Psoas muscle (tissue), 8 donors: ENCODE measurements at places on chromosomes 11 and 22. TPM values are rescaled to one million over a fixed set of nuclear protein-coding genes. Genes with fewer than 3 reads are reported as not detected.

DNA sequence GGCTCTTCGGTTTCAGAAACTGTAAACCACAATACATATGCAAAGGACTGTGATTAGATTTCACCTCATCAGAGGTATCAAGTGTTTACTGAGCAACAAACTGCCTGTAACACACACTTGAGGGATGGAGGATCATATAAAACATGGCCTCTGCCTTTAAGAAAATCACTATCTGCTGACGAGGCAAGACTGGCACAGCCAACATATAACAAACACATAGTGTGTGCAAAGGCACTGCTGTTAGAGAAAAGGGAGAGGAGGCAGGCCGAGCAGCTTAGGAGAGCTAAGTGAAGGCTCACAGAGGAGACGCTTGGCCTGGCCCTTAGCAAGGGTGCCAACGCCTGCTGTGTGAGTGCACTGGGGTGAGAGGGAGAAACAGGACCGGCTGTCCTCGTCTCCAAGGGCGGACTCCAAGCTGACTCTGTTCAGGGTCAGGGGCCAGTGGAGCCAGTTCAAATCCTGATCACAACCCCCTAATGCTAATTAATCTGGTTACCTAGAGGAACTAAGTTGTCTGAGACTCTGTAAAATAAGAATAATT, 48.2 kb downstream of the LRFN4 start:
- no peak for DNase-seq

DNA sequence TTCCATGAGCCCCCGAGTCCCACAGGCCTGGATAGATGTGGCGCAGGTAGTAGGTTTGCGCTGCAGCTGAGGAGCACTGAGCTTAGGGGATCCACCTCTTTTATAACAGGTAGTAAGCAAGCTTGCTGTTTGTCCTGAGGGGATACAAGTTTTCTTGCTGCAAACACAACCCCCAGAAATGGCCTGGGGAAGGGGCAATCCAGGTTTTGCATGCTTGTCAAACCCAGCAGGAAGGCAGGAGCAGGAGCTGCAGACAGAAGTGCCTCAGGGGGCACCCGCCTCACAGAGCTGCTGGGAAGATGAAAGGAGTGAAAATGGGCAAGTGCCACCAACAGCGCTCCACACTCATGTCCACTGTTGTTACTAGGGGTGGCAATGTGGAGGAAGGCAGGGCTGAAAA, 18.5 kb downstream of the APOL5 start:
- no peak for DNase-seq

GRCh38 chr11:134040386-134041302, 28.2 kb upstream of the JAM3 start:
- no peak for DNase-seq

GRCh38 chr11:131662993-131663392, 292.6 kb downstream of the NTM start:
- no peak for DNase-seq

OR52N4 gene
- not detected for total RNA-seq

DNA sequence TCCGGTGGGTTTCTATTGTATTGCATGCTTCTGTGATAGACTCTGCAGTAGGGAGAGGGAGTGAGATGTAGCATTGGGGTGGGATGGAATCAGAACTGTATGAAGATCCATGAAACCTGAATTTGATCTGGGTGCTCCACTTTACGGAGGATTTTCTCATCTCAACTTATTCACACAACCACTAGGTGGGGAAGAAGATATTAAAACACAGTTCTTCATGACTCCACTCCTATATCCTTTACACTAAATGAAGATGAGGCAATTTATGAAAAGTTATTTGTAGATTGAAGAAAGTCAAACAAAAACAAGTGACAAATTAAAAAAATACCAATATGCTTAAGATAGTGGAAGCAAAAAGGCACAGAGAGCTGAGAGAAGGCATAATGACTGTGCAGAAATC, 92.6 kb upstream of the PDGFD start:
- no peak for DNase-seq
